ENCODE measurements at places on chromosomes 6 and 20.

DNA sequence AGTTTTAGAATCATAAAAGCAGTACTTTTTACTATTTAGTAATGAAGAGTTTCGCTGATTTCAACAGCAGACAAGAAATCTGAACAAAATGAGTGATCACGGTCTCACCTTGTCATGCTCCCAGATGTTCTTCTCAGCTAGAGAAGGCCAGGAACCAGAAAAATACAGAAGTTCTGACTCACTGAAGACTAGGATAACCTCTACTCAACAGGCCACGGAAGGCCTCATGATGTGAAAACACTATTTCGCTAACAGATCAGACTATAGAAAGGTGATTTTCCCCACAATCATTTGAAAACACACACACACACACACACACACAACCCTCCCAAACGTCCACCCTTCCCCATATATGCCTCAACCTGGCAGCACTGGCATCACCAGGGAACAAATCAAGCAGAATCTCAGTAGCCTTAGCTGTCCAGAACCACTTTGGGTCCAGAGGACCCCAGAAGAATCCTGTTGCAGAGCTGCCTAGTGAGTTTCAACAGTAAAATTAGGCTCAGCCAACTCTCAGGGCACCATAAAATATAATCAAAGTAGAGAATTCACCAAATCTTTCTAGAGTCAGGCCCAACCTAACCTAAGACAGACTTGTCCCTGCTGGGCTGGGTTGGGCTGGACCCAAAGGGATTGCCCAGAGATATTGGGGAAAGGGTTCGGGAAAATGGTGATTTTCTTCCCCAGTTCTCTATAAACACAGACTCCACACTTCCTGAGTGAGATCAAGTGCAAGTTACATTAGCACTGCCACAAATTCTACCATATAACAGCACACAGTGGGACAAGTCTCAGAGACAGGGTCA, 7.9 kb downstream of the EXOC2 start:
- peak; percentile 64 for DNase-seq

DNA sequence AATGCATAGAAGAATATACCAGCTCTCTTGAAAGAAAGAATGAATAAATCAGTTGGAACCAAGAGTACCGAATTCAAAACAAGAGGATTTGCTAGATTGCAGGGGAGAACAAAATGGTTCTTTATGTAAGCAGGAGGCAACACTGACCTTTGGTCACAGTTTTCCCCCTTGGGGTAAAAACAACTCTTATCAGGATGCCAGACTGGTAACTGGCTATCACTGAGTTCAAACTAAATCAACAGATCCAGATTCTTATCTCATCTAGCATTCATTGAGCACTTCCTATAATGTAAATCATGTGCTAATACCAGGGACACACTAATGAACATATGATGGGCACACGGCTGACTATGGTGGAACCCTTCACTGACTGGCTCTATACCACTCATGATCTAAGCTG, 4.8 kb upstream of the IL17F start:
- DNase-seq = no peak

- DNase-seq = peak; percentile 62
Measured at GRCh38 chr6:139336488-139336887, 38.0 kb downstream of the CITED2 start.

- peak; percentile 81 for DNase-seq
Measured at GRCh38 chr6:3561725-3562124, 104.9 kb upstream of the SLC22A23 start.

GRCh38 chr20:23955896-23956295, 32.7 kb downstream of the GGTLC1 start:
- no peak for DNase-seq

DNA sequence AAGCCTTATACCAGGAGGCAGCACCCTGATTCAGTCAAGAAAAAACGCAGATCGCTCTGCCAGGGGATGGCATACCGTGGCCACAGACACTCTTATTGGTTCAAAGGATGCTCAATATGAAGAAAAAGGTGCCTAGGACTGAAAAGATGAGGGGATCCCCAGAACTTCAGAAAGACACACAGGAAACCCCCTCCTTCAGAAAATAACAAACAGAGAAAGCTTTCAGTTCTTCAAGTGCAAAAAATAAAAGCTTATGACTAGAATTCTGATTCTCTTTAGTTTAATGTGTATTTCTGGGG, 17.7 kb upstream of the MYB start:
- DNase-seq = no peak

- no peak for DNase-seq
Measured at GRCh38 chr6:44662461-44663121, 275.1 kb downstream of the CDC5L start.
